ENCODE measurements at places on chromosomes 7 and 10.

DNA sequence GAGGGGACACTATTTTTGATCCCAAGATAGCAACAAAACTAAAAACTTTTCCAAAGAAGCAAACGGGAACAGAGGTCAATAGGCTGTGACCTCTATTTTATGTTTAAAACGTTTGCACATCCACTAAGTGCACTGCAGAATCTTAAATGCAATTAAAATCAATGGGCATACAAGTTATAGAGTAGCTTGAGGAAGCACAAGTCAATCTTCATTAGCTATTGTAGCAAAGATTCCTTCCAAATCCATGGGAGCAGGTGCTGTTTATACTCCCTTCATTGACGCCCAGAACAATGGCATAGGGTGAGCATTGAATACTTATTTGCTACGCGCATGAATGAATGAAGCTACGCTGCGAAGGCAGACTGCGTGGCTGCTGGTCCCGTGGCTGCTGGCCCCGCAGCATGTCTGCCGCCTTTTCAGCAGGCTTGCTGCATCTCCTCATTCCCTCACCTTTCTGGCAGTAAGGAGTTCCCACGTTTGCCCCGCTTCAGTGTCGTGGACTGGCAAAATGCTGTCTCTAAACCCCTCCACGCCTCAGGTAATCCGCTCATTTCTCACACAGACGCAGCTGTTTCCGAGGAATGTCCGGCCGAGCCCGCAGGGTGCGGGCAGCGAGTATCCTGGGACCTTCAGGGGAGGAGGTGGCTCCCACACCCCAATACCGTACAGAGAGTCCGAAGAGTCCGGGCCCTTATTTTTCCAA is 754 bp upstream of the PHYHIPL start:
- peak; percentile 58 for DNase-seq

DNA sequence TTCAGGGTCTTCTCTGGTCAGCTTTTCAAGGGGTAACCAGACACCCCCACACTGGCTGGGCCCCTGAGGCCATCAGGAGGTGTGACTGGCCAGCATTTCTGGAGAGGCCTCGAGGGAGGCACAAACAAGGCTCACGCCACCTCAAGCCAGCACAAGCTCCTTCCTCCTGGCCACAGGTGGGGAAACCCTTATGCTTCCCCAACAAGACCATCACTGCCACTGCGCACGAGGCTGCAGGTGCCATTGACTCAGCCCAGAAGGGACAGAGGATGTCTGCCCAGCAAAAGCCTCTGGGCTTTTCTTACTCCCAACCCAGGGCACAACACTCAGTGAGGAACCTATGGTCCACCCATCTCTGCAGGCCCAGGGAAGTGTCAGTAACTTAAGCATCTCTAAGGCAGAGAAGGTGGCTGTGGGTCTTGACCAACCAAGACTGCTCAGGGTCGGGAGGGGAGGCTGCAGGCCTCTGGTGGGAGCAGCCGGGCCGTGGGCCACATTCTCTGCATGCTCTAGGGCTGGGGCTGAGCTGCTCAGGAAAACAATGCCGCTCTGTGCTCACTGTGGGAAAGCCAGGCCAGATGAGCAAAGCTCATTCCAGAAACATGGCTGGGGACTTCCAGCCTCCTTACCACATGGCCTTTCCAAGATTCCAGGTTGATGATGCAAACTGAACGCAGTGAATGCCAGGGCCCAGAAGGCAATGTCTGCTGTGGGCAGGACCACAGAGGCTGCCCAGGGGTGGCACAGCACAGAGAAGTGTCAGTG is 24.2 kb upstream of the RASSF4 start:
- no peak for DNase-seq

GRCh38 chr10:103638948-103639347 is 145.4 kb downstream of the NEURL1 start:
- DNase-seq: no peak

DNA sequence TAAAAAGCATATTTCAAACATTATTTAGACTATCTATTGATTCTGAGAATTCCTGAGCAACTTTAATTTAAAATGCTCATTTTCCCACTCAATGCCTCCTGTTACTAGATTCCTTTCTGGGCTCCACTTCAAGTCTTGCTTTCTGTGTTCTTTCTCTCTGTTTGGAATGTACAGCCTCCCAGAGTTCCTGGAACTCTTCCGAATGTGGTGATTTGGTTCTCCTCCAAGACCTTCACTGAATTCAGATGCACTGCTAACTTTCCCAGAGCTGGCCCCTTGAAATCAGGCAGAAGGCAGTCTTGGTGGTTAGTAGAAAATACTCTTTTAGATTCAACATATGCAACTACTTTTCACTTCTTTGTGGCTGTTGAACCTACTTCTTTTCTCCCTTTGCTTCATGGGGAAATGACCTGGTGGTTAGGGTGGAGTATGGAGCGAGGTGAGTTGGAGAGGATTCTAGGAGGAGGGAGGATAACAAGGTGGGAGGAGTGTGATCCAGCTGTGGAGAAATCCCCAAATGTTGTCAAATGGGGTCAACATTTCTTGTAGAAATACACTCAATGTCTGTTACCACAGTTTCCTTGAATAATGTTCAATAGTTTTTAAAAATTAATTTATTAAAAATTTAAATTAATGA is 27.9 kb upstream of the CCDC7 start:
- no peak for DNase-seq

DNA sequence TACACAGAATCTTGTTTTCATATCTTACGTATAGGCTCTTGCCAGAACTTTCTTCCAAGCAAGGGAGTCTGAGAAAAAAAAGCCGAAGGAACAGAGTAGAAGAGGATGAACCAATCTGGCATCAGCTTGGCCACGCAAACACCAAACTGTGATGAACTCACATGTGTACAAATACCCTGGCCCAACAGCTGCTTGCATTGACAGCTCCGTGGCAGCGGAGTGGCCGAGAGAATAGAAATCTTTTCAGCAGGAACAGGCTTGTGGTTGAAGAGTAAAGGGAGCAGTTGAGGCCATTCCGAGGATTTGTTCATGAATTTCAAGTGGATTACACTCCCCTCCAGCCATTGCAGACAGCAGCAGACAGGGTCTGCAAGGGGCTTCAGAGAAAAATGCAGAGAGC is 173.8 kb upstream of the PLXNA4 start:
- no peak for DNase-seq

DNA sequence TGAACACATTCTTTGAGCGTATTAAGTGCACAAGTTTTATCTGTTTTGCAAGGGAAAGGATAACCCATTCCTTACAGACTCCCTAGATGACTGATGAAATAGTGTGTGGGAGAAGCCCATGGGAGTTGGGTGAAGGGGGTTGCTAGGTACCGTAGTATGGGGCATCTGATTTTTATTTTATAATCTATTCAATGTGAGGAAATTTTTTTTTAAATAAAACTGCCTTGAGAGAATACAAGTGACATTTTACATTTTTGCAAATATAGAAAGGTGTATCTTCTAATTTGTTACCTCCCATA is 1.4 kb downstream of the BTAF1 start:
- DNase-seq: no peak

- no peak for DNase-seq
Observed at GRCh38 chr10:80427541-80427940, 19.2 kb downstream of the PRXL2A start.

DNA sequence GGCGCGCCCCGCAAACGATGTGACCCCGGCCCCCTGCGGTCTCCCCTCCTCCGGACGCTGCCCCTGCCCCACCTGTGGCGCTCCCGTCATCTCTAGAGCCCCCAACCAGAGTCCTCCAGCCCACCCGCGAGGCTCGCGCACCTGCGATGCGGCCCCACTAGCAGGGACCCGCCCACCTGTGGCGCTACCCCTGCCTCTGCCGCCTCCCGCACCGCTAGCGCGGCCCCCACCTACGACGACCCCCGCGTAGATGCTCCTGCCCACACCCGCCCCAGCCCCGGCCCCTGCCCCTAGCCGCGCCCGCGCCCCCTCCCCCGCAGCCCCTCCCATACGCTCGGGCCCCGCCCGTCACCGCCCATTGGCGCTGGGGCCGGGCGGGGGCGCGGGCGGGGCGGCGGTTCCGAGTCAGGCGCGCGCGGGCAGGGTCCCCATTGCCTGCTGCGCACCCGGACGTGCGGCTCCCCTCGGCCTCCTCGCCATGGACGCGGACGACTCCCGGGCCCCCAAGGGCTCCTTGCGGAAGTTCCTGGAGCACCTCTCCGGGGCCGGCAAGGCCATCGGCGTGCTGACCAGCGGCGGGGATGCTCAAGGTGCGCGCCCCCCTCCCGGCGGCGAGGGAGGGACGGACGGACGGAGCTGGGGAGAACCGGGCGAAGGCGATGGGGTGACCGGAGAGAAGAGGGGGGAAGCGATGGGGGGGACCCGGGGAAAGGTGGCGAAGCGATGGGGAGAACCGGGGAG is at the start of gene PFKP:
Gene PFKP, plus strand, starts transcription at position 431 of the 741 bp plus-strand sequence. Its CDS starts 48 bp downstream, at position 479.
- DNase-seq: peak; percentile 27

DNA sequence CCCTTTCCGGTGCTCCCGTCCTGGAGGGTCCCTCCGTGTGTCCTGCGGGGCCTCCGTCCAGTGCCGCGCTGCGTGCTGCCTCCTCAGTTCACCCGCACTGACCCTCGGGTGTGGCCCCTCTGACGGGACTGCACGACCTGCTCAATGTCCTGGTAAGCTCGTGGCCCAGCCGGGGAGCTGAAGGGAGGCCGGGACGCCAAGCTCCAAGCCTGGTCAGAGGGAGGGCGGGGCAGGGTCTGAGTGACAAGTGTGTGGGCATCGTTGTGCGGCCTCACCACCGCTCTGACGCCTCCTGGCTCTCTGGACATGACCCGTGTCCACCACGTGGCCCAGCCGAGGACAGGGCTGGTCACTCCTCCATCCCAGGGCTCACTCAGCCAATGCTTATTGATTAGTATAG is 25.9 kb downstream of the FAM20C start:
- DNase-seq: no peak

DNA sequence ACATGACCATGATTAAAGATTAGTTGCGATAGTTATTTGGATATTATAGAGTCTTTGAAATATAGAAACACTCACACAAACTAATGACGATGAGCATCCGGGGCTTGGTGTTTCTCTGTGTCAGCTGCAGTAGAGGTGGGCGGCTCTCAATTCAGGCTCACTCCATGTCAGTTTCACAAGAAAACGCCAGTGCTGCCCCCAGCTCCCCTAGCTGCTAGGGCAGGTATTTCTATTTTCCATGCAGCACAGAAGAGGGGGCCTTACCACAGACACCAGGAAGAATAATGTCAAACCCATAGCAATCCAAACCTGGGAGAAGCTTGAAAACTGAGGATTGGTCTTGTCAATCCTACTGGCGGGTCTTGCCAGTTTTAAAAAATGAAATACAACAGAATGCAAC is 197.1 kb downstream of the PHTF2 start:
- no peak for DNase-seq

DNA sequence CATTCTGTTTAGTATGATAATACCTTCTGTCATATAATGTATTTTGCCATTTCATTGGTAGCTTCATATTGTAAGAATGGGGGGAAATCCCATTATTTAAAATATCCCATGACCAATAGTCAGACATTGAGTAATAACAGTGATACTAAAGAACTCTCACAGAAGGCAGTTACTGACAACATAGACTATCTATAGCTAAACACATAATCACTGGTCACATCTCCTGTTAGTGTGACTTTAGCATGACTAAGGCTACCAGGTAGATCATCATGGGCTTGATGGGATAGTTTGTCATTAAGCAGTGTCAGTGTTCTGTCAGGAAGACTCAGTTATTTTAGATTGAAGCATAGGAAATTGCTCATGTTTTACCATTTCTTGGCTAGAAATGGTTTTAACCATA is 16.4 kb downstream of the OPN1SW start:
- no peak for DNase-seq

DNA sequence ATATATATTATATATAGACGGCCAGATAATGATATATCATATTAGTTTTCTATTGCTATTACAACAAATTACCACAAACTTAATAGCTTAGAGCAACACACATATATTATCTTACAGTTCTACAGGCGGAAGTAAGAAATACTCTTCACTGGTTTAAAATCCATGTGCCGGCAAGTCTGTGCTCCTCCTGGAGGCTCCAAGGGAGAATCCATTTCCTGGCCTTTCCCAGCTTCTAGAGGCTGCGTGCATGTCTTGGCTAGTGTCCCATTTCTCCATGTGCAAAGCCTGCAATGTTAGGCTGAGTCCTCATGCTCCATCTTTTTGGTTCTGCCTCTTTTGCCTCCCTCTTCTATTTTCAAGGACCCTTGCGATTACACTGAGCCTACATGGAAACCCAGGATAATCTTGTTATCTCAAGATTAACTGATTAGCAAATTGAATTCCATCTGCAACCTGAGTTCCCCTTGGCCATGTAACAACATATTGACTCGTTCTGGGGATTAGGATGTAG is 23.9 kb upstream of the PNLIPRP3 start:
- DNase-seq: peak; percentile 3

DNA sequence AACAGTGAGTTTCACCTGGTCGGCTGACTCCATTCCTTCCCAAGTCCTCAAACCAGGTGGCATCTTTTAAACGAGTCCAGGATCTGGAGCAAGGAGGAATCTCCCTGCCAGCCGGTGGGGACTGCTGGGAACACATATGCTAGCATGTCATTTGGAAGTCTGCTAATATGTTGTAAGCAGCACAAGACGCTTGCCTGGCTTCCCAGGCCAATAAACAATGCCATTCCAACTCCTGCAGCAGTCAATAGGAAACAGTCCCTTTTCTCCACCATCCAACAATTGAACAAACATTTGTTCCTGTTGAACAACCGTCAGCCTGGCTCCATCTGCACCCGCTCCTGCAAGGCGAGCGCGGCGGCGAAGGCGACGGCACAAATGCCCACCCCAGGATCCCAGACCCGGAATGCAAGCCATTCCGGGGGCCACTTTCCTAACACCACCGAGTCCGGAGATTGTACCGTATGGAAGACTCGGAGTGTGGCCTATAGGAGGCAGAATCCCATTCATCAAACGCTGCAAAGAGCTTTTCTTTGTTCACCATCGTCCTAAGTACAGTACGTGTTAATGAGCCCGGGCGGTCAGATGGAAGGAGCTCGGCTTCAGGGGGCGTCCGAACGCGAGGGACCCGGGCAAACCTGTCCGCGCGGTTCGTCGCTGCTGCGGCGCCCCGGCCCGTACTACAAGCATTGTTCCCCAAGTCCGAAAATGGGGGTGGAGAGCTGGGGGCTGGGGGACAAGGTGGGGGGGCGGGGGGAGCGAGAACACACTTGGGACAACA is 1.6 kb downstream of the FAM53B start:
- peak; percentile 39 for DNase-seq
